ENCODE measurements at places on chromosomes 16 and 17.

- no peak for DNase-seq
Measured at GRCh38 chr17:4375039-4375748, 8.7 kb upstream of the UBE2G1 start.

- no peak for DNase-seq
Measured at GRCh38 chr17:72332367-72332766, 211.5 kb downstream of the SOX9 start.

- DNase-seq, result no peak
Measured at GRCh38 chr16:53212893-53213223, 158.1 kb downstream of the CHD9 start.

GRCh38 chr17:1583556-1583955, 21.0 kb upstream of the PITPNA start:
- no peak for DNase-seq

DNA sequence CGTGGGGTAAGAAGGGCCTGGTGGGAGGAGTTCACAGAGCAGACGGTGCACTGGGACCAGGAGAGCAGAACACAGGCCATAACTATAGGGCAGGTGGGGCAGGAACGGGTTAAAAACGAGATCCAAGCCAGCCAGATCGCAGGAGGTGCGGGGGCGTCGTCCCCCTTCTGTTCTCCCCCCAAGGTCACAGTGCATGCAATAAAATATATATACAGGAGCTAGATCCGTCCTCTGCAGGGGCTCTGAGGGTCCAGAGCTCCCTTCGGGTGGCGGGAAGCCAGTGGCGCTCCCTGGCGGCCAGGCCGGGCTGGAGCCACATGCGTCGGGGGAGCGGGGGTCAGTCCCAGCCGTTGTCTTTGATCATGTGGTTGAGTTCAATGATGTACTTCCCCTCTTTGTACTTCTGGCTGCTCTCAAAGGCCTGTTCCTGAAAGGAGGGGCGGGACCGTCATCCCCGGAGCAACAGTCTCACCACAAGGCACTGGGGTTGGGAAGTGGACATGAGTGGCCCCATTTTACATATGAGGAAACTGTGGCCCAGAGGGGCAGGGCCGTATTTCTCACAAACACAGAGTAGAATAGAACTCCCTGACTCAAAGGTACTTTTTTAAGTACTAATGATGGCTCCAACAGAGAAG, 768 bp upstream of the TBX6 start:
- DNase-seq, result no peak

DNA sequence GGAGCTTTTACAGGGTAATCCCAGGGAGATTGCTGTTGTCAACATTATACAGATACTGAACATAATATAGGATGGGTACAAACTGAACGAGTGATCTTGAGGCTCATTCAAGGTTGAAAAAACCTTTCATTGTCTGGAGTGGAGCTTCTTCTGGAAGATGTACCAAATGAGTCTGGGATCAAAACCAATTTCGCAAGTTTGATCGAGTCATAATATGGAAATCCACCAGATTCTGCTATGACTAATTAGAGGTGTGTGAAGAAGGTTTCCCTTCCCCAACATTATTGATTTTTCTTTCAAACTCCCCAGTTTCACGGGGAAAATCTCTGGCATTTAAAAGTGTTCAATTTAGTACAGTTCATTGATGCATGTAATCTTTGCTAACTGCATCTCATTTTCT, 324.1 kb downstream of the ZFHX3 start:
- DNase-seq, result no peak

- no peak for DNase-seq
Measured at GRCh38 chr16:78522327-78522726, 422.9 kb downstream of the WWOX start.

DNA sequence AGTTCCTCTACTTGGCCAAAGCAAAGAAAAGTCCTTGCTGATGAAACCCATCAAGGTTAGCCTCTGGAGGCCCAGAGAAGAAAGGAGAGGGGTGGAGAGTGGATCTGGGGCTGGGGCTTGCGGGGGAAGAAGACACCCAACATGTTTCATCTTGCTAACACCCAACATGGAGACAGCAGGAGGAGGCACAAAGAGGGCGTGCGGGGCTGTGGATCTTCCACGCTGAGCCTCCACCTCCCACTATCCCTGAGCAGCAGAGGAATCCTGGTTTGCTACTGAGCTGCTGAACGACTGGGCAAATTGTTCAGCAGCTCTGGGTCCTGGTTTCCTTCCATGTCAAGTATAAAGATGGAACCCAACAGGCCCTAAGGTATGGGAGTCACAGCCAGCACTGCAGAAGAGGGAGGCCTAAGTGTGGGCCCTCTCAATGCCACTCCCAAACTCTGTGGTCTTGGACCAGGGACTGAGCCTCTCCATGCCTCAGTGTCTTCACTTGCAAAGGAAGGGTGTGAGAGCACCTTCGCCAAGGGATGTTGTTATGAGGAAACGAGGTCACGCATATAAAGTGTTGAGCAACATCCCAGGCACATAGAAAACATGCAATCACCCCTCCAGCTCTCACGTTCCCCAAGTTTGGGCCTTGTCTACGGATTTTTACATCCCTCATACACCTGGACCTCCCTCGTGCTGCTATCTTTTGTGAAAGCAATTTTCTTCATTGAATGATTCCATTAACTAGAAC, 122.5 kb downstream of the XYLT1 start:
- no peak for DNase-seq

GRCh38 chr16:68995011-68995504, 110.4 kb upstream of the HAS3 start:
- no peak for DNase-seq

DNA sequence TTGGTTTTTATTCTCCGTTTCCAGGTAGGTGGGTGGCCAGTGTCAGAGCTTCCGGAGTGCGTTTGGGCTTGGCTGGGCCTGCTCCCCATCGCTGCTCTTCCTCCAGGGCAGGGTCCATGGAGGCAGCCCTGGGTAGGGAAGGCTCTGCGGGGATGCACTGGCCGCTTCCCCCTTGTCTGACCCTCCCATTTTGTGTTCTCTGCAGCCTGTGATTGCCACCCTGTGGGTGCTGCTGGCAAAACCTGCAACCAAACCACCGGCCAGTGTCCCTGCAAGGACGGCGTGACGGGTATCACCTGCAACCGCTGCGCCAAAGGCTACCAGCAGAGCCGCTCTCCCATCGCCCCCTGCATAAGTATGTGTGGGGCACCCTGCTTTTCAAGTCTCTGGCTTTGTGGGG, 158.3 kb downstream of the NTN1 start:
- no peak for DNase-seq

DNA sequence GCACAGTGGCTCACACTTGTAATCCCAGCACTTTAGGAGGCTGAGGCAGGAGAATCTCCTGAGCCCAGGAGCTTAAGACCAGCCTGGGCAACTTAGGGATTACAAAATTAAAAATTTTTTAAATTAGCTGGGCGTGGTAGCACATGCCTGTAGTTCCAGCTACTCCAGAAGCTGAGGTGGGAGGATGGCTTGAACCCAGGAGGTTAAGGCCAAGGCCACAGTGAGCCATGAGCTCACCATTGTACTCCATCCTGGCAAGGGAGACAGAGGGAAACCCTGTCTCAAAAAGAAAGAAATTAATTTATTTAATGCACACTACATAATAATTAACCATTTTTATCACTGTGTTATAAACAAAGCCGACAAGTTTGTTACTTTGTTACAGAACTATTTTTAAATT, 131.1 kb upstream of the TMEM97 start:
- DNase-seq, result no peak

- no peak for DNase-seq
Measured at GRCh38 chr17:64250233-64250835, 12.7 kb downstream of the TEX2 start.

GRCh38 chr17:32927201-32927723, 691 bp upstream of the TMEM98 start:
- peak; percentile 46 for DNase-seq

DNA sequence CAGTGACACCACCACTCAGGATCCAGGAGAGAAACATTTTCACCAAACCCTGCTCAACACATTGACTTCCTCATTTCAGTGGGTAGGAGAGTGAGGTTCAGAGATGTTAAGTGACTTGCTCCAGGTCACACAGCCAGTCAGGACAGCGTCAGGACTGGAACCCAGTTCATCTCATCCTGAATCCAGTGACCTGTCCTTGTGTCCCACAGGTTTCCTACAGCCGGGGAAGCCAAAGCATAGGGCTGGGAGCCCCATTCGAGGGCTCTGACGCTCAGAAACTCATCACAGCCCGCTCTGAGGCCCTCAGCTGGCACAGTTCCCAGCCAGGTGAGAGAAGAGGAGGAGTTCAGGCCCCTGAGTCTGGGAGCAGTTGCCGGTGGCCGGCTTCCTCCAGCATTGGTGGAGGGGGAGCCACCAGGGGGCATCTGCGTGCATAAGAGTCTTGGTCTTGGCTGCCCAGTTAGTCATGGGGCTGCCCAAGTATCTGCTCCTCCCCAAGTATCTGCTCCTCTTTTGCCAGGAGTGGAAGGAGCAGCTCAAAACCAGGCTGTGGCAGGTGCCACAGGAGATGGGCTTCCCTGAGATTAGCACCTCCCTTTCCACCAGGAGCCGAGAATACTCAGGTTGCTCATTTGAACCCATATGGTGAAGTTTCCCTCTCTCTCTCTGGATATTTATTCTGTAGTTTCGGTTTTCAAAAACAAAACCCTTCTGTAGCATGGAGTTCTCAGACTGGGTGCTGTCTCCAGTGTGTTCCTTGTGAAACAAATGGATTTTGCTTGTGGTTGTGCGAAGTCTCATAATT, 56.0 kb downstream of the TNFRSF13B start:
- DNase-seq, result no peak

GRCh38 chr17:79915850-79916430, 76.7 kb upstream of the CBX4 start:
- DNase-seq, result no peak

DNA sequence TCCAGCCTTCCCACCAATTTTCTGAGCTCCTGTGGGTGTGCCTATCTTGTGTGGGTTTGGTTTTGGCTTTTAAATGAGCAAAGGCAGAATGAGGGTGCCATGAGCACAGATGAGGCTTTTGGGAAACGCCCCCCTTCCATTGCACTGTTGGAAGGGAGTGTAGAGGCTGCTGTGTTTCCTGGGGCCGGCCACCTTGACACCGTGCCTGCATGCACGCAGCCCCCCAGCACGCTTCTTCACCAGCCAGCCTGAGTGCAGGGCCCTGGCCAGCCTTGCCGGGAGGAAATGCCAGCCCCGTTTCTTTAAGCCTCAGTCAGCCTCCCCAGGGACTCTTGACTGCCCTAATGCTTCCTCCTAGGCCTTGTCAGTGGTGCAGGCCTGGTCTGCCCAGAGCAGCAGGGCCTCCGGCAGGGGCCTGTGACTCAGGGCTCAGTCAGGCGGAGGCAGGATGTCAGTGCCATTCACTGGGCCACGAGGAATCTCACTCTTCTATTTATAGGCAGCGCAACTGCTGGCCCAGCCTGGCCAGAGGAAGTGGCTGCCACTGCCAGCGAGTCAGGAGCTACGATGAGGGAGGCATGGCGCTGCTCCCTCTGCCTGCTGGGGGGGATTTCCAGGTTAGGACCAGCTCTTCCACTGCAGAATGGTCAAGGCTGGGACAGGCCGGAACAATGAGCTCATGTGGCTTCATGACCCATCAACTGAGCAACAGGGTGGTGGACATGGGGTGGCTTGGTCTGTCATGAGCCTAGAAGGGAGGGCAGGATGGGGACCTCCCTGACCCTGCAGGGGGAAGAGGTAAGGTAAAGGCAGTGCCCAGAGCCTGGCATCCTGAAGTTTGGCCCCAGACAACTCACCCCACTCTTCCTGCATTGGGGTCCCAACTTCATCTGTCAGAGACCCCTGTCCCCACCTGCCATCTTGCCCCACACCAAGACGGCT, 205.2 kb downstream of the RAB11FIP4 start:
- DNase-seq, result peak; percentile 96

- DNase-seq, result no peak
Measured at GRCh38 chr17:3685174-3685573, 10.8 kb downstream of the P2RX5 start.

GRCh38 chr16:31530405-31530804, 2.7 kb downstream of the AHSP start:
- DNase-seq, result no peak

DNA sequence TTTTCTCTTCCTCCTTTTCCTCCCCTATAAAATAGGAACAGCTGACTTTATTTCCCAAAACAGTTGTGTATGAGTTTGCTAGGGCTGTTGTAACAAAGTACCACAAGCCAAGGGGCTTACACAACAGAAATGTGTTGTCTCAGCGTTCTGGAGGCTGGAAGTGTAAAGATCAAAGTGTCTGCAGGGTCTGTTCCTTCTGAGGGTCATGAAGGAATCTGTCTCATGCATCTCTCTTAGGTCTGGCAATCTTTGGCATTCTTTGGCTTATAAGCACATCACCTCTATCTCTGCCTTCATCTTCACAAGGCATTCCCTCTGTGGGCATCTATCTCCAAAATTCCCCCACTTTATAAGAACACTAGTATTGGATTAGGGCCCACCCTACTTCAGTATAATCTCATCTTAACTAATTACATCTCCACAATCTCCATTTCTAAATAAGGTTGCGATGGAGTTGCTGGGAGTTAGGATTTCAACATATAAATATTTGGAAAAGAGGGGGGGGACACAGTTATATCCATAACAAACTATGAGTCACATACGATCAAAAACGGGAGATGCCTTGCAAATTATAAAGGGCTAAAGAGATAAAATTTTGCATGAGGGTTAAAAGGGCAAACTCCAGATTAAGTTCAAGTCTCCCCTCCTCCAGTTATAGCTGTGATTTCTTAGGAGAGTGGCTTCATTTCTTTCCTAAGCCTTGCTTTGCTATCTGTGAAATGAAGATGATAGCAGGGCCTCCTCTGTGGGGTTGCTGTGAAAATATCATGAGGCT, 109.7 kb downstream of the VAT1L start:
- no peak for DNase-seq

- no peak for DNase-seq
Measured at GRCh38 chr16:30813821-30814189, 26.8 kb upstream of the ZNF629 start.

- DNase-seq, result peak; percentile 42
Measured at GRCh38 chr16:12067714-12068401, 91.3 kb downstream of the SNX29 start.

- DNase-seq, result peak; percentile 38
Measured at GRCh38 chr16:90022209-90023077, 3.2 kb upstream of the DBNDD1 start.

DNA sequence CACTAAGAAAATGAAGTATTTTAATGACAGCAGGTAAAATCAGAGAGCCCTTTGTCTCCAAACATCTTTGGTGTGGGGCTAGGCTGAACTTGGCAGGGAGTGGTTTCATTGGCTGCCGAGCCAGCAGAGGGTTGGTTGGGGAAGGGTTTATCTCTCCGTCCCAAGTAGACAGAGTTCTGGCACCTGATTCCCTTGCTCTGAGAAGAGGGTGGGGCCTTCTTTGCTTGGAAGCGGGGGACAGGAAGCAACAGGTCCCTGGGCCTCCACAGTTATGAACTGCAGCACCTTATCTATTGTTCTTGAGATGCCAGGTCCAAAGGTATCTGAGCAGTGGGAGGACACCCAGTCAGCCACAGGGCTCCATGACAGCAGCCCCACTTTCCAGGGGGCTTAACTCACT, 12.3 kb upstream of the CDH1 start:
- no peak for DNase-seq

All from retinal pigment epithelial cell (primary cell).